ENCODE measurements at places on chromosomes 5 and 9.

GRCh38 chr5:11540112-11540511 lies 364.1 kb downstream of the CTNND2 start:
- no peak for DNase-seq

DNA sequence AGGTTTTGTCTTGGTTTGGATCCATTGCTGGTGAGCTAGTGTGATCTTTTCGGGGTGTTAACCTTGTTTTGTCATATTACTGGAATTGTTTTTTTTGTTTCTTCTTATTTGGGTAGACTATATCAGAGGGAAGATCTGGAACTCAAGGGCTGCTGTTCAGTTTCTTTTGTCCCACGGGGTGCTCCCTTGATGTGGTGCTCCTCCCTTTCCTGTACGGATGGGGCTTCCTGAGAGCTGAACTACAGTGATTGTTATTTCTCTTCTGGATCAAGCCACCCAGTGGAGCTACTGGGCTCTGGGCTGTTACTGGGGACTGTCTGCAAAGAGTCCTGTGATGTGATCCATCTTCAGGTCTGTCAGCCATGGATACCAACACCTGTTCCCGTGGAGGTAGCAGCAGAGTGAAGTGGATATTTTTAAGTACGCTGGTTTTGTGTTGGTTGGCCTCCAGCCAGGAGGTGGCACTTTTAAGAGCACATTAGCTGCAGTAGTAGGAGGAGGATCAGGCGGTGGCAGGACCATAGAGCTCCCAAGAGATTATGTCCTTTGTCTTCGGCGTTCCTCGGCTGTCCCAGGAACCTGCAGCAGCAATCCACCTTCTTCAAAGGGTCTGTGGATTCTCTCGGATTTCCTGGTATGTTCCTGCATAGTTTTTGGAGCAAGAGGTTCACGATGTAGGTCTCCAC lies 27.2 kb downstream of the SCAMP1 start:
- no peak for DNase-seq

GRCh38 chr9:34379334-34380033 lies 2.8 kb upstream of the MYORG start:
- DNase-seq = peak; percentile 91

DNA sequence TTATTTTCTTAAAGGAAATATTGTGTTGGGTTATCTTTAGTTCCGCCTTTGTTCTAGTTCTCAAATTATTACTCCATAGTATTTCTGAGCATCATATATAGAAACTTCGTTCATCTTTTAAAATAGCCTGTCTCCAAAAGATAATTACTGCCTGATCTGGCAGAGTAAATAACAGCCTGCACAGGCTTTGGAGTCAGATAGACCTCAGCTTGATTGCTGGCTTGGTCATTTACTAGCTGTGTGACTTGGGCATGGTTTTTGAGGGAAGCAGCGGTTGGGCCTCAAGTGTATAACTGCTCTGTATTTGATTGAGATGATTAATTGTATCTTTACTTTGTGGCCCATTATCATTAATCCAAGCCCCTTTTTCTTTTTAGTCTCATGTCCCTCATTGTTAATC lies 50.1 kb downstream of the FBXO38 start:
- no peak for DNase-seq

DNA sequence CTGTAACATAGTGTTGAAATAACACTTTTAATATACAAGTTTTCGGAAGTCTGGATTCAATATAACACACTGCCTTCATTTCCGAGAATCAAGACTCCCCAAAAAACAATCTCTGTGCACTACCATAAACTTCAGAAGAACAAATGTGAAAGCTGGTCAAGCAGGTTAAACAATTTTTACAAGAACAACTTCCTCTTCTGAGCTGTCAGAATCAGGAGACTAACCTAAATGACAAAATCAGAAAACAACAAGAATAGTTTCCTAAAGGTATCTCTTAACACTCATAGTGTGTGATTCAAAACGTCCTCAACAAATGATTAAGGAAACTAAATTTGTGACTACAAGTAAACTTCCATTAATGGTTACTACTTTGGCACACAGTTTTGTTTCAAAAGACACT lies 11.6 kb downstream of the C9orf72 start:
- no peak for DNase-seq

DNA sequence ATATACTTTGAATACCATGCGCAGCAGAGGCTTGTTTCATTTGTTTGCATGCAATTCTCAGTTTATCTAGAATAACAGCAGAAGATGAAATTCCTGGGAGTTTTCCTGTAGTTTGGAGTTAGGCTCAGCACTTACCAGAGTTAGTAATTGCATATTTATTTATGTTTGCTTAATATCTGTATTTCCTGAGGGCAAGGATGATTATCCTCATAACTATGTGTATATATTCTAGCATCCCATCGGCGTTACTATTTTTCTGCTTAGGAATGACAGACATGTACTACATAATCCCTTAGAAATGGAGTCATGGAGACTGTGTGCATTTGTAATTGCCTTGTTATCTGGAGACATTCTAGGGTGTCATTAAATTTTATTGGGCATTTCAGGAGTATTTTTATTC lies 1184.8 kb downstream of the DTWD2 start:
- DNase-seq = no peak

DNA sequence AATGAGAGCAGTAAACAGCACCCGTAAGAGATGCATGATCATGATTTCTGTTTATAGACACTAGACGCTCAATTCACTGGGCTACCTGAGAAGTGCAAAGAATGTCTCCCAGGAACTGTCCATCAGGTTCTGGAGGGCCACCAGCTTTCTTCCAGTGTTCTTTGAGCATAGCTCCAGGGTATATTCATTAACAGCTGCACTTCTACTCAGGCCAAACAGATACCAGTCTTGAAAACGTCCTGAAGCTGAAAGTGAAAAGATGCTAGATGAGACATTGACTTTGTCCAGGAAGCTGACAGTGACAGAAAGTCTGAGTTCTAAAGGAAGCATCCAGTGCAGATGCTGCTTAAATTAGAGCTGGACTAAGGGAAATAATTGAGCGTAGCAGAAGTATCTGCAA lies 488.7 kb upstream of the TYRP1 start:
- no peak for DNase-seq

DNA sequence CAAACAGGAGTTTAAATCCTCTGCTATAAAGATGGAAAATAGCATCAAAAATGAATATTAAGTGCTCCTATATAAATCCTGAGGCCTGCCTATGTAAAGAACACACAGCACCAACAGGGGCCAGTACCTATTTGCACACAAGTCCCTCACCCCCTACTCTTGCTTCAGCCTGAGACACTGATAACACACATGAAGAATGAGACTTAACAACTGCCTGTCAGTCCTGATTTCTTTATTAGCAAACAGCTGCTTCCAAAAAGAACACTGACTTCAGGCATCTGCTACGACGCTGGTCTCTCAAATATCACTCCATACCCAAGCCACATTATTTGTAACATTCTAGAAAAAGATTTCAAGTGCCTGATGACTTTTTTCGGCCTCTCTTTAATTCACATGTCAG lies 55.5 kb downstream of the MYO10 start:
- no peak for DNase-seq

DNA sequence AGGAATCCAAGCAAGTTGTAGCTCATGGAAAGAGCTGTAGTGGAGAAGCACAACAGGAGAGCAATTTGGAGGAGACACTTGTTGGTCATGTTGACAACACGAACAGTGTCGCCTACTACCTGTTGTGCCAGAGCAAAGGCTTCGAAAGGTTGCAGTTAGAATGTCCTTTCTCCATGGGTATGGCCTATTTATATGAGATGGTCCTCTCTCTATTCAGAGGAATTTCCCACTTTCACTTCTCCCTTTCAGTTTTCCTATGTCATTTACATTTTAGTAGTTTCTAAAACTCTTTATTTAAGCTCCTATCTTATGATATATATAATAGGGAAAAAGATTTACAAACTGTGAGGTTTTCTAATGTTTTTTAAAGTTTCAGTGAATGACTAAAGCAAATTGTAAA lies at the start of gene IFNB1:
IFNB1 (minus strand) TSS at position 162 of the 400 bp plus-strand sequence; CDS start at position 89, 73 bp downstream.
- no peak for DNase-seq

GRCh38 chr9:2228132-2228531 lies 213.0 kb downstream of the SMARCA2 start:
- no peak for DNase-seq

GRCh38 chr5:149412783-149413476 lies 33.8 kb upstream of the IL17B start:
- DNase-seq = no peak

DNA sequence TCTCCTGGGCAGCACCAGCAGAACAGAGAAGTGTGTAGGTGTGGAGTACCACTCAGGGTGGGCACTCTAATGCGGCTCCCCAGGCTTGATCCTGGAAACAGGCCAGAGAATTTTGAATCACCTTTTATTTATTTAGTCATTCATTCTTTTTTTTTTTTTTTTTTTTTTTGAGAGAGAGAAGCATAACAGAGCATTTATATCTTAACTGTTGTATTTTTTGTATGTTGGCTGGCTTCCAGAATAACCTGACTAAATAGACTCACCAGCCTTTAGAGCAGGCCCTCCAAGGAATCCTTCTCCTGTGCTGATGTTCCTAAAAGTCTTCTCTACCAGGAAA lies 153.4 kb downstream of the PIK3R1 start:
- peak; percentile 58 for DNase-seq

DNA sequence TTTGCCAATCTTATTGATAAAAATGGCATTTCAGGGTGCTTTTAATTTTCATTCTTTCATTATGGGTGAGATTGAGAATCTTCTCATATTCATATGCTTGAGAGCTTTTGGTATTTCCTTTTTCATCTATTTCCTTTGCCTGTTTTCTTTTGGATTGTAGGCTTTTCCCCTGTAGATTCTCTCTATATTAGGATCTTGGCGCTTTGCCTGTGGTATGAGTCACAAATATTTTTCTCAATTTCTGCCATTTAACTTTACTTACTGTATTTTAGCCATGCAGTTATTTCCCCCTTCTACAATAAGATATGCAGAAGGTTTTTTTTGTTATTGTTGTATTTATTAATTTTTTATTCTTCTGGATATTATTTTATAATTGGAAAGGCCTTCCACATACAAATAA lies 21.5 kb upstream of the KLF9 start:
- DNase-seq = peak; percentile 44

DNA sequence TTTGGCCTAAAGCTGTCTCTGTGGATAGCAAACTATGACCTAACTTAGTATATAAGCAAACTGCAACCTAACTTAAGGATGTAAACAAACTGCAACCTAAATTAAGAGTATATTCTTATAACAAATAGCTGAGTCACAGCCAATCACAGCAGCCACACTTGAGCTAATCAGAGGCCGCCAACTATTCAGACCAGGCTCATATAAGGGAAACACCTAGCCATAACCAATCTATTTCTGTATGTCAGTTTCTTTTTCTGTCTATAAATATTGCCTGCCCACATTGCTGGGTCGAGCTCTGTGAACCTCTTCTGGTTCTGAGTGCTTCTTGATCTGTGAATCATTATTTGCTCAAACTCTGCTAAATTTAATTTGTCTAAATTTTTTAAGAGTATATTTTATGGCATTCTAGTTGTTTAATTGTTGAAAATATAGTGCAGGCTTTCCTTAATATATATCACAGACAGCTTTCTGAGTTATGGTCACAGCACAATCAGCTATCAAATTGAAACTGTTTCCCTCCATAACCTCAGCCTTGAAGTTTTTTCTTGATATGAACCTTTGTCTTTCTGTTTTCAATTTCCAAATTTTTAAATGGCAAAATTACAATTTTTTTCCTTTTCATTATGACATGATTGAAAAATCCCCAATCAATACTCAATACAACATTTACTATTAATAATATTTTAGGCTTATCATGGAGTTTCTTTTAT lies 327.1 kb upstream of the NUDT12 start:
- no peak for DNase-seq

GRCh38 chr5:141490271-141490670 lies 1.4 kb downstream of the PCDHGC5 start:
- no peak for DNase-seq

DNA sequence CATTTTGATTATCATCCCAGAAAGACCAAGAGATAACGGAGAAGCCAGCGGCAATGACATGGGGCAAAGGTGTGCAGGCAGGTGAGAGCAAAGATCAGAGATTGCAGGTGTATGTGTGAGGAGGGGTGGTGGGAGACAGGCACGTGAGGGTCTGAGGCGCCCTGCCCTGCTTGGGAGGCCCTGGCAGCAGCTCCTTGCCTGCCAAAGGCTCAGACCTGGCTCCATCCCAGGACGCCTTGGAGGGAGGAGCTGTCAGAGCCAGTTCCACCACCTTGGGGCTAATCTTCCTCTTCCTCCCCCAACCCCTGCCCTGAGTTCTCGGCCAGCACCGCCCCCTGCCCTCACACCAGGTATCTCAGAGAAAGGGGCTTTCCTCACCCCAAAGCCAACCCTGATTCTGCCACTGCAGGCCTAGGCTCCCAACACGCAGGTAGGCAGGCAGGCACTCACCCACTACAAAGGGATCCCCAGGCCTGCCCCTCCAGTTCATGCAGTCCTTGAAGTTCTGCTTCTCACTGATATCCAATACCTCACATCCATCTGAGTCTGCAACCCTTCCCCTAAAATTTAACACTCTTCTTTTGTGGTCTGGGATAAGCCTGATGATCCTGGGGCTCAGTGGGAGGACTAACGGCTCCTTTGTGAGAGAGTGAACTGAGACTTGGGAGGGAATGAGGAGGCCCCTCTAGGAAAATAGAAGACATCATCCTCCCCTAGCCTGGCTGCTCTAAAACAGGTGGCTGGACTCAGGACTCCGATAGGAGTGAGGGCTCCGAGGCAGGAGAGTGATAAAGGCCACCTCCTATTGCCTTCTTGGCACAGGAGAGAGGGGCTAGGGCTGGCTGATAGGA lies 1.8 kb downstream of the AQP3 start:
- no peak for DNase-seq

GRCh38 chr5:93164690-93165089 lies 416.3 kb downstream of the NR2F1-AS1 start:
- DNase-seq = peak; percentile 49

DNA sequence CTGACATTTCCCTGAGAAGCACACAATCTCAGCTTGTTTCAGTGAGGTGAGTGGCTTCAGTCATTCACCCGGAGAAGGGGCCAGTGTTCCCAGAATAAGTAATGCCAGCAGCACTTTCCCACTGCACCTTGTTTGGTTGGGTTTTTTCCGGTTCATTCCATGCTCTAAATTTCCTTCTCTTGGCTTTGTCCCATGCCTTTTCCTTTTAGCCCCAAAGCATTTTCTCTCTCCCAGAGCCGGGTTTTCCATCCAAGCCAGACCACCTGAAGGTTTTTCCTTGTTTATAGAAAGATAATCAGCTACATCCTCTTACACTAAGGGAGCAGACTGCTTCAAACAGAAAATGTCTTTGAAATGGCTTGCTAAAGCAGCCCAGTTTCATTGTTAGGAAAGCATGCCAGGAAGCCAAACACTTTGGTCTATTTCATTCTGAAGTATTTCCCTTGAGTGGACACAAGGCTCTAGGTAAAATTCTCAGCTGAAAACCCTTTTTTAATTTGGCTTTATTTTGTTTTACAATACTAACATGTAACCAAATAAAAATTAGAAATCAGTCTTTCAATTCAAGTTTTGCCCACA lies 501.6 kb downstream of the DTWD2 start:
- DNase-seq = no peak

GRCh38 chr5:147359101-147359500 lies 124.3 kb downstream of the STK32A start:
- no peak for DNase-seq

GRCh38 chr9:16515207-16515606 lies 355.3 kb downstream of the BNC2 start:
- DNase-seq = no peak
